Stromal cell of bone marrow (primary cell): ENCODE measurements at places on chromosomes 4 and X.

DNA sequence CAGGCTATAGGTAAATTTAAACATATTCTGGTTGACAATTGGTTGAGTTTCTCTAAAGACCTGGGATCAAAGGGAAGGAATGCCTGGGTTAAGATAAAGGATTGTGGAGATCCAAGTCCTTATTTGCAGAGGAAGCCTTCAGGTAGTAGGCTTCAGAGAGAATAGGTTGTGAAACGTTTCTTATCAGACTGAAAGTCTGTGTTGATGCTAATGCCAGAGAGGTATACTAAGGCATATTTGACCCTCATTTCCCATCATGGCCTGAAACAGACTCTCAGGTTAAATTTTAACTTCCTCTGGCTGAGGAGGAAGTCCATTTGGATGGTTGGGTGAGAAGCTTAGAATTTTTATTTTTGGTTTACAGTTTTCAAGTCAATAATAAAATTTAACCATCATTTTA is 48.1 kb downstream of the UGT2A2 start:
- DNase-seq, result no peak

- no peak for DNase-seq
These were observed 96.5 kb downstream of the NPNT start for GRCh38 chr4:105991726-105992125.

DNA sequence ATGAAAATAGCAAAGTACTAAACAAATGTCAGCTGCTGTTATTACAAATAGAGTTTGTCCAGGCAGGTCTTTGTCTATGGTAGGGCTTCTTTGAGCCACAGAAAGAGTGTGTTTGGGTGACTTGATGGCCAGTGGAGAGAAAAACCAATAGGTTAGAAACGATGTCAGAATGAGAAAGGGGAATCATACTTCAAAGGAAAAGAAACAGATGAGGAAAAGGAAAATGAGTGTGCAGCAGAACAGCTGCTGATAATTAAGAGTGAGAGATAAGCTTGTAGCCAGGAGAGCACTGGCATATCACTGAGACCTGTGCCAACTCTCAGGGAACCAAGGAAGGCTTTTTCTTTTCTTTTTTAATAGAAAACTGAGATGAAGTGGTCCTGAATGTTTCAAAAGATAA is 257.2 kb downstream of the ARHGAP24 start:
- DNase-seq, result no peak

DNA sequence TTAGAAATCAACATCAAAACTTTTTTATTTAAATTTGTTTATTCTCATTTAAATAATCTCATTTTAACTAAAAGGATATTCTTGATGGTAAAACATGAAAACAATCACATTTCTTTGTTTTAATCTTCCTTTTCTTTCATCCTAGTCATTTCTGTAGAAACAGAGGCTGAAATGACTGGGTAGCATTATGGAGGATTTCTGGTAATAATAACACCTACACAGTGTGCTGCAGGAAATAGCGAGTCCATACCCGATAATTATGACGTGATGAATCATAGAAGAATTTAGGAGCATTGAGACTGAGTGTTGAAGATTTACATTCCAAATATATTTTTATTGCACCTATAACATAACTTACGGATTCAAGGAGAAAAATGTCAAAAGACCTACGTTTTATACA is 31.4 kb upstream of the BBS12 start:
- DNase-seq, result no peak

DNA sequence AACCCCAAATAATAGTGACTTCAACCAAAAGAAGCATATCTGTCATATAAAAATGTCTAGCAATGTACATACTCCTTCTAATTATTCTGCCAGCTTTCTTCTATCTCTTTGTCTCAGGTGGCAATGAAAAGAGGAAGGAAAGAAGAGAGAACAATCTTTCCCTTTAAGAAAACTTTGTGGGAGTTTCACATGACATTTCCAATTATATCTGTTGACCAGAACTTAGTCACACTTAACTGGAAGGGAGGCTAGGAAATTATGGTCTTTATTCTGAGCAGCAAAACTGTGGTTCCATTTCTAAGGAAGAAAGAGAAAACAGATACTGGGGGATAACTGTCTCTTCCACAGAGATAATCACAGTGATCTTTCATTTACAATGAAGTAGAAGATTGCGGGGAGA is 12.9 kb upstream of the MAOA start:
- DNase-seq, result no peak

GRCh38 chr4:5863461-5864113 is 29.3 kb downstream of the CRMP1 start:
- peak; percentile 82 for DNase-seq

GRCh38 chr4:163631288-163631687 is 136.8 kb downstream of the TMA16 start:
- no peak for DNase-seq

- no peak for DNase-seq
These were observed 633.6 kb downstream of the PCDH18 start for GRCh38 chr4:136898590-136899248.

GRCh38 chr4:165709973-165710526 is 163.0 kb upstream of the TLL1 start:
- DNase-seq, result no peak

DNA sequence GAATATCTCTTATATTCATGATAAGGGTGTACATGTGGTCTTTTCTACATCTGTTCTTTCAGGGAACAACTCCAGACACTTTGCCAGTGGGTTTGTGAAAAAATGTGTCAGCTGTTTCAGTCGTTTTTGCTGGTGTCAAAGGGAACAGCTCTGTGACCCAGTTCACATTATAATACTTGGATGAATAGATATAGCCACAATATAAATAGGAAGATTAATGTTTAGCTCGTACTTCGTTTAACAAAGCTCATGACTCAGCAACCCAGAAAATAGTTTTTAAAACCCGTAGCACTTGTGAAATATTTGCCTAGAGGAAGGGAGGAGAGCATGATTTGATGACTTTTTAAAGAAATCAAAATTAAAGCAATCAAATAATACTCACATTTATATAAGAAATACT is 7.9 kb downstream of the LIAS start:
- DNase-seq, result no peak

GRCh38 chrX:31371956-31372355 is 300.1 kb upstream of the FTHL17 start:
- no peak for DNase-seq

- DNase-seq, result no peak
These were observed 43.0 kb upstream of the CDKN2AIP start for GRCh38 chr4:183401473-183401872.

DNA sequence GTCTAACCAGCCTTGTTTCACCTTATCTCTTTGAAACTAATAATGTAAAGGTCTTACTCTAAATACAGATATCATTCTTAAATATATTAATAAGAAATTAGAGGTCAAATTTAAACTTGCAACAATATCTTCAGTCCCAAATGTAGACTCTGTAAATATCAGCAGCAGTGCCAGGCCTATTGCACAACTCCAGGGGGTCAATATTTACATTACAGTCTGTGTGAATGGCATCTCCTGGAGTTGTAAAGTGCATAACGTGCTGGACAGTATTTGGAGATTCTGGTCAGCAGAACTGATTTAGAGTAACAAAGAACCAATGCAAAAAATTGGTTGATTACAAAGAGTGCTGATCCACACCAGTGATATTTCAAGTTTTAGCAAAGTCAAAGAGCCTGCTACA is 1225.9 kb downstream of the PCDH19 start:
- DNase-seq, result no peak

DNA sequence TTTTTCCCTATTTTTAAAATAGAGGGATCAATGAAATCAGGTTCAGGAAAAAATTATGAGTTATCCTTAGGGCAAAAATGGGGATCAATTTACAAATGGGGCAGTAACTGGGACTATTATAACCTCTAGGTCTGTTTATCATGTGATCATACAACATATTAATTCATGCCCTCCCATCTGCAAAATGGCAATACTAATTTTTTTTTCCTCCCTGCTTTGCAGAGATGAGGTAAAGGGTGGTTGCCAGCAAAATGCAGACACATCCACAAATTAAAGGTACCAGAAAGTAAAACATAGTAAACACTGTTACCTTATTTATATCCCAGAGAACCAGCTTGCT is 467 bp downstream of the HSD17B11 start:
- no peak for DNase-seq

GRCh38 chrX:17007134-17007768 is 60.8 kb downstream of the REPS2 start:
- DNase-seq, result no peak

DNA sequence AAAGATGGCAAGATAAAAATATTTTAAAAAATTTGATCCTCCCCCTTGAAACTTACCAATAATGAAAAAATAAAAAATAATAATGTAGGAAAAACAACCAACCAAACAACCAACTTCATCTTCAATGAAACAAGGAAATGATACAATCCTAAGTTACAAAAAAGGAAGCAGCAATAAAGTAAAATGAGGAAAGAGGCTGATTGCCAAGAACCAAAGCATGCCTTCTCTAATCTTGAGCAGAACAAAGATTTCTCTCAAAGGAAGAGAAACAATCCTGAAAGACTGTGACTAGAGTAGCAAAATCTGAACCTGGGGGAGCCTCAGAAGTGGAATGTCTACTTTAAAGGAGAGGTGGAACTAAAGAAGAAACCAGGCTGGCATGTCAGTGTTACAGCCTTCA is 10.9 kb upstream of the WDFY3 start:
- DNase-seq, result no peak
